GM12878 (cell line): ENCODE measurements at places on chromosomes 4 and X. TPM values are rescaled to one million over a fixed set of nuclear protein-coding genes. Genes with fewer than 3 reads are reported as not detected.
A peak's percentile ranks its signal among the peaks of the same experiment; 100 is the strongest.

GRCh38 chr4:7398104-7398423 lies 36.7 kb downstream of the PSAPL1 start:
- no peaks in the 10 kb centered on the region for H3K27me3 ChIP-seq
- no peaks in the 10 kb centered on the region for H3K4me1 ChIP-seq
- no peak overlapping the region for H3K27ac ChIP-seq
- H3K36me3 ChIP-seq = no peaks in the 10 kb centered on the region
- H3K4me3 ChIP-seq = no peak overlapping the region
- no peak for DNase-seq

- H3K36me3 ChIP-seq = peaks cover 8% of the 10 kb centered on the region
- H3K27me3 ChIP-seq = no peaks in the 10 kb centered on the region
- peaks cover 46% of the 10 kb centered on the region for H3K4me1 ChIP-seq
- peak overlapping the region; percentile 98 for H3K27ac ChIP-seq
- H3K4me3 ChIP-seq = peak overlapping the region; percentile 8; the same call in 1 of the 2 replicates
These were observed 92.1 kb downstream of the AFF1 start for GRCh38 chr4:87026800-87027495.

DNA sequence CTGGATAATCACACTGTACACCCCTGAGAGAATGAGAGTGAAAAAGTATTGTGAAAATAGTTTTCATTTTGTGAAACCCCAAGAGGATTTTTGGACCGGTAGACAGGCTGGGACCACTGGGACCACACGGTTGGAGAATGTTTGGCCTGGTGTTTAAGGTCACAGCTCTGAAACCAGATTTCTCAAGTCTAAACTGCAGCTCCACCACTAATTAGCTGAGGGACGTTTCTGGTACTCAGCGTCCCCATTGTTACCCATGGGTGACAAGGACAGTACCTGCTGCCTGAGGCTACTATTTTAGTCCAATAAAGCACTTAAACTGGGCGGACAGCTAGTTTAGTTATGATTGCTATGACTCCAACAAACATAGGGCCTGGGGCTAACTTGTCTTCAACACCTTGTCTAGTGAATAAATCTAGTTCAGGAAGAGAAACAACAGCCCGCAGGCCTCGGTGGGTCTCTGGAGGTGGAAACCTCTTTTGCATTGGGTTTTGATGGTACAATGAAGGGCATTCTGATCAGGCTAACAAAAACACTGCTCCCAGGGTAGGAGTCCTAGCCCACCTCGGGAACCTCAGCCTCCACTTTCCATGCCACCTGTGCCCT lies 509 bp upstream of the USP11 start:
- peak overlapping the region; percentile 50; the same call in 1 of the 2 replicates for H3K4me3 ChIP-seq
- no peaks in the 10 kb centered on the region for H3K4me1 ChIP-seq
- H3K27me3 ChIP-seq = no peaks in the 10 kb centered on the region
- H3K36me3 ChIP-seq = peaks cover 4% of the 10 kb centered on the region; the same call in 1 of the 2 replicates

- H3K27ac ChIP-seq = no peak overlapping the region
- no peaks in the 10 kb centered on the region for H3K27me3 ChIP-seq
- no peaks in the 10 kb centered on the region for H3K4me1 ChIP-seq
- no peak overlapping the region for H3K4me3 ChIP-seq
These were observed 340.2 kb upstream of the DKK2 start for GRCh38 chr4:107376293-107376692.

DNA sequence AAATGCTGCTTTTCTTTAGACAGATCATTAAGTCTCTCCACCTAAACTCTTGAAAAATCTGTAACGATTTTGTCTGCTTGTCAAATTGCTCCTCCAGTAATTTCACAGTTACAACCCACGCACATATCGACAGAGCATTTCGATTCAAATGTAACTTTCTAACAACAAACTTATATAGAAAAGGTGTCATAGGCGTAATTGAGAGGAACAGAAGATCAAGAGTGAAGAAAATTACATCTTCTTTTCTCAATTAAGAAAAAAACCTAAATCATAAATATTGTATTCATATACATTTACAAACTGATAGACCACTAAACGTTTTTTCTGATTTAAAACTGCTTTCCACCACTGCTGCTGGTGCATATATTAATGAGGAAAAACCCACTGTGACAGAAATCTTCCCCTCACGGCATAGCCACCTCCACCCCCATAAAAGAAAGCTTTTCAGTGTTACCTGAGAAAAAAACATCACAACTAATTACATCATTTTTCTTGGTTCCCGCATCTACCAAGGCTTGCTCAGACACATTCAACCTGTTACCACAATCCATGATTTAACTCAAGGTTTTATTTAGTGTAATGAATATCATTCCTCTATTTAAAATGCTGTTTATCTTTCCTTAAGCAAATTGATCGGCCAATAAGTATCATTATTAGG lies 1.9 kb downstream of the GPM6A start:
- H3K36me3 ChIP-seq = no peaks in the 10 kb centered on the region
- no peak overlapping the region for H3K4me3 ChIP-seq
- no peaks in the 10 kb centered on the region for H3K4me1 ChIP-seq
- no peaks in the 10 kb centered on the region for H3K27me3 ChIP-seq

DNA sequence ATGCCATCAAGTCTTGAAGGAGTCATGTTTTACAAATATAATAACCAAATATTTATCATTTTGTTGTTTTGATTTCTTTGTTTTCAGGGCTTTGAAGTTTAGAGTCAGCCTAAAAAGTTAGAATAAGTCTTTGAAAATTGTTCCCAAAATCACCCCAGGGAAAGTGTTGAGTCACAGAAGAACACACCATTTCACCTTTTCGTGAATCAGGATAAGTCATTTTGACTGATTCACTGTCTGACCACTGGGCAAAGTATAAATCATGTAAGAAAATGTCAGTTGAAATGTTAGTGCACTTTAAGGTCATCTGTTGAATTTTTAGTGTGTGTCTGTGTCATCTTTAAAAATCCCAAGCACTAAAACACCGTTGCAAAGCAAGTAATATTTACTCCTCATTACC lies 1320.1 kb downstream of the RPA4 start:
- no peaks in the 10 kb centered on the region for H3K4me1 ChIP-seq
- no peaks in the 10 kb centered on the region for H3K36me3 ChIP-seq
- H3K27ac ChIP-seq = no peak overlapping the region
- no peak overlapping the region for H3K4me3 ChIP-seq
- no peak for DNase-seq

DNA sequence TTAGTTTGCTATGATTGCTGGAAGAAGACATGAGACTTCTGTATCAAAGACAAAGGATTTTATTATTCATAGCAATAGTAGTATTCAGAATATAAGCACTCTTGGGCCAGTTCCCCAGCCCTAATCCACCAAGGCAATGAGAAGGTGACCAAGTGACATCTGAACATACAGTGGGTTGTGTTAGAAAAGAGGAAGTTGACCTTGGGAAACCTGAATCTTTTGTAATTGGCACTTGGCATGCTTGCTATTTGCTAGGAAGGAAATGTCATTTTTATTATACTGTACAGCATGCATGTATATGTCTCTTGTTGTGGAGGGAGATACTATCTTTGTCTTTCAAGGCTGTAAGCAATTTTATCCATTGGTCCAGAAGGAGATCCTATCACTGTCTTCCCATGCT lies 216.1 kb upstream of the FAT1 start:
- no peak overlapping the region for H3K27ac ChIP-seq
- no peak for DNase-seq
- no peaks in the 10 kb centered on the region for H3K27me3 ChIP-seq

DNA sequence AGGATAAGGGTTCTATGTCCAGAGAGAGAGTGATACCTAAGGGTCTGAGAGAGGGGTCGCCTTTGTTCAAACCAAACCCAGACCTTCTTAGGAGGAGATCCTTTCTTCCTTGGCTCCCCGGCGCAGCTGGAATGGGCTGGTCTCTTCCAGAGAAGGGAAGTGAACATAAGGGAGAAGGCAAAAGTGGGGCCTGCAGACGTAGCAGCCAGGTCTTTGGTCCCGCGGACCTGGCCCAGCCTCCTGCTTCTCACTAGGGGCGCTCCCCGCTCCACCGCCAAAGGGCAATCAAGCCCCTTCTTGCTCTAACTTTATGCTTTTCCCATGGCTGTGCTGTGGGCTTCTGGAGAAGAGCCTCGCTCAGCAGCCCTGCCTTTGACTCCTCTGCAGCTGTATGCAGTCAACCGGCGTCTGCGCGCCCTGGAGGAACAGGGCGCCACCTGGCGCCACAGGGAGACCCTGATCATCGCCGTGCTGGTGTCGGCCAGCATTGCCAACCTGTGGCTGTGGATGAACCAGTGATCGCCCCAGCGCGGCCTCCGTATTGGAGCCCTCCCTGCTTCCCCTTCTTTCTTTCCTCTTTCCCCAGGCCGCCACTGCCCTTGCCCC lies 6.5 kb downstream of the FATE1 start:
- no peak overlapping the region for H3K4me3 ChIP-seq
- H3K27ac ChIP-seq = no peak overlapping the region
- DNase-seq = no peak
- H3K27me3 ChIP-seq = no peaks in the 10 kb centered on the region

GRCh38 chr4:33722800-33723516 lies 2521.4 kb downstream of the ARAP2 start:
- no peaks in the 10 kb centered on the region for H3K36me3 ChIP-seq
- DNase-seq = no peak
- no peak overlapping the region for H3K4me3 ChIP-seq

DNA sequence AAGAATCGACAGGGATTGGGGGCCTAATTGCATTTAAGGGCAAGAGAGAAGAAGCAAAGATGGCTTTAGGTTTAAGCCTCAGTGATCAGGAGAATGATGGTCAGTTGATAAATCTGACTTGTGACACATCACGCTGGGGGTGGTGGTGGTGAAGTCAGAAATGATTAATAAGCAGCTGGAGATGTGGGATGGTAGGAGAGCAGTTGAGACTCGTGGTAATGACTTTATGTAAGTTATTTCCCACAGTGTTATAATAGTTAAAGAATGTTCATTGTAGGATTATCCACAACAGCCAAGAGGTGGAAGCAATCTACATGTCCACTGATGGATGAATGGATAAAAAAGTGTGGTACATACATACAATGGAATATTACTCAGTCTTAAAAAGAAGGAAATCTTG lies 178.9 kb upstream of the GPC4 start:
- no peak overlapping the region for H3K4me3 ChIP-seq
- H3K27ac ChIP-seq = no peak overlapping the region
- DNase-seq = no peak
- H3K4me1 ChIP-seq = no peaks in the 10 kb centered on the region

- H3K36me3 ChIP-seq = no peaks in the 10 kb centered on the region
- H3K4me1 ChIP-seq = no peaks in the 10 kb centered on the region
- DNase-seq = no peak
- H3K27me3 ChIP-seq = no peaks in the 10 kb centered on the region
These were observed 367.8 kb upstream of the RASGEF1B start for GRCh38 chr4:81839347-81840042.

GRCh38 chr4:72951147-72951546 lies 118.4 kb downstream of the COX18 start:
- no peaks in the 10 kb centered on the region for H3K4me1 ChIP-seq
- no peak for DNase-seq
- H3K27ac ChIP-seq = no peak overlapping the region
- no peak overlapping the region for H3K4me3 ChIP-seq

DNA sequence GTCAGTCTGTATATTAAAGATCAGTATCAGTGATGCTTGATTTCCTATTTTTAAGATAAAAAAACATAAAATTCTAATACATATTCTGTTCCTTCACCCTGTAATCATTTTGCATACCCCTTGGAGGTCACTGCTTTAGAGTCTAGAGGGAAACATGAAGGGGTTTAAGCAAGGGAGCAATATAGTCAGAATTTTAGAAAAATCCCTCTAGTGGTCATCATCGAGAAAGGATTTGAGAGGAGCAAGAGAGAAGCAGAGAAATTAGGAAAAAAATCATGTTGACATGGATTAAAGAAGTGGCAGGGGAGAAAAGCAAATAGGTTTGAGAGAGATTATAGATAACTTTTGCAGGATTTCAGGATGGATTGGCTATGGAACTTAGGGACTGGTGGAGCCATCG lies 11.1 kb downstream of the APEX2 start:
- no peaks in the 10 kb centered on the region for H3K4me1 ChIP-seq
- no peaks in the 10 kb centered on the region for H3K27me3 ChIP-seq
- no peak overlapping the region for H3K27ac ChIP-seq
- no peak overlapping the region for H3K4me3 ChIP-seq

Gene WDR17
- total RNA-seq = 2.0 and 2.3 TPM in 2 replicates

Gene BBS12
- 0.38 and 0.58 TPM in 2 replicates for total RNA-seq

Gene RHOXF2
- total RNA-seq = 0.08 TPM in 1 of 2 replicates, not detected in the other

Gene CXCR3
- 45.4 and 48.2 TPM in 2 replicates for total RNA-seq

Gene ABRAXAS1
- 8.2 and 8.5 TPM in 2 replicates for total RNA-seq

Gene VCX3A
- total RNA-seq = not detected in 2 replicates

Gene AREG
- total RNA-seq = not detected in 2 replicates
